Activated T-helper 1 cell treated with anti-CD3 and anti-CD28 coated beads, Interleukin-2, amount 50 U/mL, for 16 hours (primary cell): ENCODE measurements at places on chromosomes 3 and 15.

- no peak for DNase-seq
Observed at GRCh38 chr3:59418836-59419235, 369.0 kb upstream of the CFAP20DC start.

- DNase-seq, result no peak
Observed at GRCh38 chr3:176928582-176928931, 268.7 kb downstream of the TBL1XR1 start.

GRCh38 chr15:88076328-88076727 is 180.2 kb downstream of the NTRK3 start:
- DNase-seq, result no peak

GRCh38 chr15:95142531-95142930 is 911.2 kb downstream of the MCTP2 start:
- DNase-seq, result no peak

DNA sequence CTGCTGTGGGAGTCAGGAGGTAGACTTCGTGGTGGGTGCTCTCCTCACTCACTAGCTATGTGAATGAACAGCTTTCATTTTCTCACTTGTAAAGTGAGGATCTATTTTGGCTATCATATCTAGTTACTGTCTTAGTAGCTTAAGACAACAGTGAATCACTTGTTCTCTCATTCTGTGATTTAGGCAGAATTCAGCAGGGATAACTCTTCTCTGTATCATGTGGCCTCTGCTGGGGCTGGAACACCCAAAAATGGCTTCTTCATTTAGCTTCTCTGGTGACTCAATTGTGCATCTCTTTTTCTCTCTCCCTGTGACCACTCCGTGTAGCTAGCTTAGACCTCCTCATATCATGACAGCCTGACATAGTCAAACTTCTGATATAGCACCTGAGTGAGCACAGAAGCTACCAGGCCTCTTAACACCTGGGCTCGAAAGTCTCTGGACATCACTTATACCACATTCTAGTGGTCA is 68.4 kb downstream of the BFSP2 start:
- no peak for DNase-seq

DNA sequence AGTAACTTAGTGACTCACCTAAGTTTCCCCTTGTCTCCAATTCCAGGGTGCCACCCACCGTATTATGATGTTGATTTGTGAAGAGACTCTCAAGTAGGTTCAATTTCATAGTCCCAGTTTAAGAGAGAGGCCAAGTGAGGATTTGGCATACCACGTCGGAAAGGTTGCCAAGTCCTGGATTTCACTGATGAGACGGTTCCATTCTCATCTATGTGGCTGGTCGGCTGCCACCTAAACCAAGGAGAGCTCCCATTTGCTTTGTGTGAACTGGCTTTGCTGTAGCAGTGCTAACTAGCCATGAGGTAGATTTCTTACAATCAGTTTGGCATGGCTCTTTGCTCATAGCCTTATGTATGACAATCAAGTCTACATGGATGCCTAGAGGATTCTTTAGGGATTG is 653.6 kb downstream of the NLGN1 start:
- no peak for DNase-seq

GRCh38 chr15:33533197-33533596 is 222.4 kb downstream of the RYR3 start:
- DNase-seq, result no peak

GRCh38 chr3:170228093-170228766 is 6.0 kb downstream of the PRKCI start:
- DNase-seq, result no peak

DNA sequence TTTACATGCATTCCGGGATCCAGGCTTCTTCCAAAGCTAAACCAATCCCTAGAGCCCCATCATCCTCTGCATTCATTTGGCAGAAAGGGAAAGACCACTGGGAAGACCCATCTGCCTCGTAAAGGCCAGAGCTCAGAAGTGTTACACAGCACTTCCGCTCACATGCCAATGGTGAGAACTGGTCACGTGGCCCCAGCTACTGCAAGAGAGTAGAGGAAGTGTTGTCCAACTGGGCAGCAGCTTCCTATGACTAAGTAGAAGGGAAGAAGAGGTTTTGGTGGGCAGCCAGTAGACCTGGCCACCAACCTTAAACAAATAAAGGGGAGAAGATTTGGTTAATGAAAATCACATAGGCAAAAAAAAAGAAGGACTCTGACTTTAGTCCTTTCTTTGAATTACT is 74.4 kb upstream of the PPP2R3A start:
- no peak for DNase-seq

GRCh38 chr15:75725719-75726607 is 13.3 kb upstream of the CSPG4 start:
- no peak for DNase-seq

GRCh38 chr15:90619468-90619867 is 89.7 kb downstream of the CRTC3 start:
- no peak for DNase-seq

GRCh38 chr3:104941785-104942184 is 424.9 kb upstream of the ALCAM start:
- DNase-seq, result no peak

DNA sequence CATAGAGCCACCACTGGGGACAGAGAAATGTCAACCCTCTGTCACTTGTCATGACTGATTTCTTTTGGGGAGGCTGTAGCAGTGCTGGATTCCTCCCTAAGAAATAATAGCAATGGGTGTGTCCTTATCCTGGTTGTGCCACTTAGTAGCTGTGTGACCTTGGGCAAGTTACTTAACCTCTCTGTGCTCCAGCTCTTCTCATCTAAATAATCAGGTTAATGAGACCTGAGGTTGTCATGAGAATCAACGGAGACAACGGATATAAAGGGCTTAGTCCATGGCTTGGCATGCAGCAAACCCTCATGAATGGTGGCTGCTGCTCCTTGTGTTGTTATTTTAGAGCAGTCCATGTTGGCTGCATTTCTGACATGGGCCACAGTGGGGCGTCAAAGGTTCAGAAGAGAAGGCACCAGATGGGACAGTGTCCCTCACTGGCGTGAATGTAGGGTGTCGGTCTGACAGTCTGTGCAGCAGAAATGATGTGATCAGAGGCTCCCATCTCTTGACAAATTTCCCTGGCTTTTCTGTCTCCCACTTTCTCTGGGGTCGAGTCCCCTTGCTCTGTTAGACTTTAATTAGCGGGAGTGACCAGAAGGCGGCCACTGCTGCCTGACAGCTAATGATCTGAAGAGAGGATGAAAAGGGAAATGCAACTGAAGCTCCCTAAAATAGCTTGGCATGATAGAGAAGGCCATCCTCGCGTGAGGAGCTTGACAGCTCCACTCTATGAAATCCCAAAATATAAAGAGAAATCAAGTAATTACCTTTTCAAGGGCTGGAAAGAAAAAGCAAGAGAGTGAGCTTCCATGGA is 209.4 kb downstream of the CADPS start:
- no peak for DNase-seq

DNA sequence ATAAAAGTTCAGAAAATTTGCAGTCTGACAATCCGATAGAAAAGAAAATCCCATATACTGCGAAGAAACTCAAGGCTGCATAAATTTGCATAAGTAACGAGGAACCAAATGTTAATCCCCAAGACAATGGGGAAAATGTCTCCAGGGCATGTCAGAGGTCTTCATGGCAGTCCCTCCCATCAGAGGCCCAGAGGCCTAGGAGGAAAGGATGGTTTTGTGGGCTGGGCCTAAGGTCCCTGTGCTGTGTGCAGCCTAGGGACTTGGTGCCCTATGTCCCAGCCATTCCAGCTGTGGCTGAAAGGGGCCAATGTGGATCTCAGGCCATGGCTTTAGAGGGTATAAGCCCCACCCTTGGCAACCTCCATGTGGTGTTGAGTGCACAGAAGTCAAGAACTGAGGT is 21.3 kb upstream of the CCR4 start:
- no peak for DNase-seq

- no peak for DNase-seq
Observed at GRCh38 chr3:160069986-160070385, 81.4 kb downstream of the IL12A start.

- DNase-seq, result no peak
Observed at GRCh38 chr3:69594286-69594685, 145.0 kb upstream of the MITF start.
